Stimulated activated CD8-positive, alpha-beta memory T cell treated with anti-CD3 and anti-CD28 coated beads, Interleukin-15, amount 100 ng/mL, for 1 hour (primary cell): ENCODE measurements at places on chromosomes 2 and 18.

DNA sequence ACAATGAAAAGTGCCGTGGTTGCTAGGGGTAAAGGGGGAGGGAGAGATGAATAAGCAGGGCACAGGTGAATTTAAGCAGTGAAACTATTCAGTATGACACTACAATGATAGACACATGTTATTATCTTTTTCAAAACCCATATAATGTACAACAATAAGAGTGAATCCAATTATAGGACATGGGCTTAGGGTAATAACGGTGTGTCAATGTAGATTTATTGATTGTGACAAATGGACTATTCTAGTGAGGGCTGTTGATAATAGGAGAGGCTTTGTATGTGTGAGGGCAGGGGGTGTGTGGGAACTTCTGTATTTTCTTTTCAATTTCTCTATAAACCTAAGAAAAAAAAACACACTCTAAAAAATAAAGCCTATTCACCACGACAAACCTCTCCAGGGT lies 223.8 kb downstream of the RIT2 start:
- DNase-seq: no peak

DNA sequence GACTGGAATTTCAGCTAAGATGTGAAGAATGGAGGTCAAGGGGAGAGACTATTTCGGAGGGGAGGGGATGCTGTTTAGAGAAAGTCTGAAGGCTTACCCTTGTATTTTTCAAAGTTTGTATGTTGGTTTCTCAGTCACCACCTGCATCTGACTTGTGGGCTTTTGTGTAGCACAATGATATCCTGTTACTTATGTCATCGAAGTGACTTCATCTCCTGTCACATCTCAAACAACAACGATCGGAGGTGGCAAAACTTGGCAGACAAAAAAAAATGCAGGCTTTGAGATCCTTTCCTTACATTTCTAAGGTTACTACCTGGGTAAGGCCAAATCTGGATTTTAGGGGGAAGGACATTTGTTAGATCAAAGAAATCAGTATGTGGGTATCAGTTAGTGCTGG lies 11.7 kb upstream of the CXCR4 start:
- DNase-seq: no peak

GRCh38 chr18:48072428-48073204 lies 142.2 kb upstream of the SMAD2 start:
- DNase-seq: no peak

DNA sequence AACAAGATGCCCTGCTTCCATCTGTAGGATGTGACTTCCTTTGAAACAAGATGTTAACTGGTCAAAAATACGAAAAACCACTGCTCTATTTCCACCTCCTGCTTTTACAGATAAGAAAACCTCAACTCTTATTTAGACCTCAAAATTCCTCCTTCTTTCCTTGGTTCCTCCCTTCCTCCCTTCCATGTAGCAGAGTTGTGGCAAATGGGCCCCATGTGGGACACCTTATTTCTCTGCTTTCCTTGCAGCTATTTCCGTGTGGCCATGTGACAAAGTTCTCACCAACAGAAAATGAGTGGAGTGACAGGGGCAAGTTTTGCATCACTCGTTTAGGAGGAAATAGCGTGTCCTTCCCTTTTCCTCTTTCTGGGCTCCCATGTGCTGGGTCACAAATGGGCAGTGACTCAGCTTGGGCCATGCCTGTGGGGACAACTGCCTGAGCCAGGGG lies 69.4 kb upstream of the SMAD2 start:
- no peak for DNase-seq

DNA sequence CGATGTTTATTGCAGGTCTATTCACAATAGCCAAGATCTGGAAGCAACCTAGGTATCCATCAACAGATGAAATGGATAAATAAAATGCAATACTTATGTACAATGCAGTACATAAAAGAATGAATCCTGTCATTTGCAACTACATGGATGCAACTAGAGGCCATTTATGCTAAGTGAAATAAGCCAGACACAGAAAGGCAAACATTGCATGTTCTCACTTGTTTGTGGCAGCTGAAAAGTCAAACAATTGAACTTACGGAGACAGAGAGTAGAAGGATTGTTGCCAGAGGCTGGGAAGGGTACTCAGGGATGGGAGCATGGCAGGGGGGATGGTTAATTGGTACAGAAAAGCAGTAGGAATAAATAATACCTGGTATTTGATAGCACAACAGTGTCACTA lies 563.9 kb downstream of the TMX3 start:
- no peak for DNase-seq

DNA sequence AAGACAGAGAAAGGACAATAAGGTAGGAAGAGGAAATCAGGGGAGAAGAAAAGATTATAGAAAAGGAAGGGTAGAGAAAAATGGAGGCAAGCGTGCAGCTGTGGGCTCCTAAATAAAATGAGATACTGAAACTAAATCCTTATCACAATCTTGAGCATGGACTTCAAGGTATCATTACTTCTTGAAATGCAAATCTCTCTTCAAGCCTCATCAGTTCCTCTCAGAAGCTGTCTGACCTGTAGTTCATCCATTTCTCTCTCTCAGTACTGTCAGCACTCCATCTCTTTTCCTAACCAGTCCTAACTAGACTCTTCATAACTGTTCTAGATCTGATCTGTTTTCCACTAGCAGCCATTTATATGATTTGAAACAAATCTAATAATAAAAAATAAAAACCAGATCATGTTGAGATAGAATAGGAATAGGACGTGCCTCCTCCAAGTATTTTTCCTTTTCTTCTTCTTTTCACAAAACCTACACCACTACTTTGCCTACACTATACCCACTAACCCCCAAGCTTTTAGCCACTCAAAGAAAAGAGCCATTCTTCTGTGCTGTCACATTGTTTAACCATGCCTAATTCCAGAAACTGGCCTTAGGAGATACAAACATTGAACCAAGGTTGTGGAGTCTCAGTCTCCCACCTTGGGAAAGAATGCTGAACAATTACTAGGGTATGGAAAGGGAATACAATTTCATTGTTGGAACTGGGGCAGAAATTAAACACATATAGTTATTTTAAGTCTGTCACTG lies 21.1 kb downstream of the BABAM2 start:
- no peak for DNase-seq

GRCh38 chr2:208360259-208361076 lies 46.1 kb upstream of the PTH2R start:
- no peak for DNase-seq

DNA sequence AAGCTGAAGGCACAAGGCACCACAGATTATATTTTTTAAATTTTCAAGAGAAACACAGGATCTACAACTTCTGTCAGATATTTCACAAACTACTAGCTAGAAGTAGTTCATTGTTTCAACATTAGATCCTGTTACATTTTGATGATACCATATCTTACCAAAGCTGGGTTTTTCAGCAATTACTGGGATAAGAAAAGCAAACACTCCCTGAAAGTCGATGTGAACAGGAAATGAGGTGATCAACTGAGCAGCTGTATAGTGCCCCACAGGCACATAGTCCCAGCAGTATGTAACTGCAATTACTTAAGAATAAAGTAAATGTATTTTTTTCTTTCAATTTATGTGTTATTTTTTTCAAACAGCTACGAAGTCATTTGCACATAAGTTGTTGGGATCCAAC lies 103.5 kb downstream of the DNER start:
- DNase-seq: no peak

GRCh38 chr18:36315736-36316135 lies 18.2 kb downstream of the FHOD3 start:
- DNase-seq: no peak

DNA sequence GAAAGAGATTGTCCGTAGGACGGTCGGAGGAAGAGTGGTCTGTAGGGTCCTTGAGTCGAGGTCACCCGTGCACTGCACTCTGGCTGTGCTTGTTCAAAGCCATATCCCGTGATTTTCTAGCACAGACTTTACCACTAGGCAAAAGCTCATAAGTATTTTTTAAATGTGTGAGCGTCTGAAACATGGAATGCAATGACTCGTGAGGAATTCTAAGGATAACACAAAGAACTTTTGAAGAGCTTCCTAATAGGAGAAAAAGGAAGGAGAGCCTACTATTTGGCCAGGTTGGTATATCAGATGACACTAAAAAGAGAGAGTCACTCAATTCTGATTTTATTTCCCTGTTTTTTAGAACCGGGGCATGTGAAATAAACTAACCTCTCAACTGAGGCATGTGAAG lies 68.3 kb downstream of the CD28 start:
- no peak for DNase-seq

- no peak for DNase-seq
Observed at GRCh38 chr2:205783872-205784499, 101.7 kb downstream of the NRP2 start.

DNA sequence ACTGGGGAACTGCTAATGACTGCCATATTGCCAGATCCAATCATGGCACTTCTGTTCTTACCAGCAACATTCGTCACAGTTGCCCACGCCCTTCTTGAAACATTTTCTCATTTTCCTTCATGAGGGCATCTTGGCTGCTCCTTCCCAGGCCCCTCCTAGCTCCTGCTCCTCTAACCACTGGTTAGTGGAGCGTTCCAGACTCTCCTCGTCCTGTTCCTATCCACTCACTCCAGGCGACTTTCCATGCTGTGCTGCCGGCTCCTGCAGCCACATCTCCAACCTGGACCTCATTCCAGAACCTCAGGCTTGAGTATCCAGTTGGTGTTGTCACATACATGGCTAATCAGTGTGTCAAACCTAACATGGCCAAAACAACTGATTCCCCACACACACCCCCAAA lies 1.3 kb upstream of the ADI1 start:
- no peak for DNase-seq

- DNase-seq: no peak
Observed at GRCh38 chr2:108193251-108193650, 46.5 kb upstream of the SULT1C3 start.

- no peak for DNase-seq
Observed at GRCh38 chr2:69143748-69144360, 130.9 kb downstream of the ANTXR1 start.

DNA sequence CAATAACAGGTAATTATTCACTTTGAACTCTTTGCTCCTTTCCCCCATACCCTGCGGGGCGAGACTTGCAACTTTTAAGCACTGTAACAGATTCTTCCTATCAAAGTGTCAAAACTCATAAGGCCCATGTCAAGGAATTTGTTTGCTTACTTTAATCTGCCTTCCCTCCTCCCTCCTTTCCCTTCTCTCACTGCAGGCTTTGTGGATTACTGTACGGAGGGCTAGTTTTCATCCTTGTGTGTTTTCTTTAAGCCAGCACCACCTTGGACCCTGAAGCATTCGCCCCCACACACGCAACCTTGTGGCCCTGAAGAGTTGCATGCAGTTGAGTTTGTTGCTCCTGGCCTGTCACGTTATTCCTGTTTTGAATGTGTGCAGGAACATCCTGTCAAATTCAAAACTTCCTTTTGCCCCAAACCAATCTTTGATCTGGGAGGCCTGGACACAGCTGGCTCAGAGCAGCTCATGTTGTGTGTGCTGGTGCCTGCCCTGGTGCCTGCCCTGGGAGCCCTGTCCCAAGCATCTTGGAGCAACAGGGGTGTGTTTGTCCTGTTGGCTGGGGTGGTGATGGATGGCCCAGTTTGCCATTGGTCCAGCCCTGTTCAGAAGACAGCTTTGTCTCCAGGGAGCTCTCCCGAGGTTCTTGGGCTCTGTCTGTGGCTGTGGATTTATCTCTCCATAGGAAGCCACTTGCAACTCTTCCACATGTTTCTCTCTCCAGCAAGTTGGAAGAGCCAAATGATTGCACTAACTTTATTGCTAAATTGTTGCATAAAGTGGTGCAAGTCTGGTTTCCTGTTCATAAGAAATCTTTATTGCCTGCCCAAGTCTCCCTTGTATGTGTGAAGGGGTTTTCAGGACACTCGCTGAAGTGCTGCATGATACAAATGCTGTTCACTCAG lies 199.6 kb downstream of the VAPA start:
- no peak for DNase-seq

DNA sequence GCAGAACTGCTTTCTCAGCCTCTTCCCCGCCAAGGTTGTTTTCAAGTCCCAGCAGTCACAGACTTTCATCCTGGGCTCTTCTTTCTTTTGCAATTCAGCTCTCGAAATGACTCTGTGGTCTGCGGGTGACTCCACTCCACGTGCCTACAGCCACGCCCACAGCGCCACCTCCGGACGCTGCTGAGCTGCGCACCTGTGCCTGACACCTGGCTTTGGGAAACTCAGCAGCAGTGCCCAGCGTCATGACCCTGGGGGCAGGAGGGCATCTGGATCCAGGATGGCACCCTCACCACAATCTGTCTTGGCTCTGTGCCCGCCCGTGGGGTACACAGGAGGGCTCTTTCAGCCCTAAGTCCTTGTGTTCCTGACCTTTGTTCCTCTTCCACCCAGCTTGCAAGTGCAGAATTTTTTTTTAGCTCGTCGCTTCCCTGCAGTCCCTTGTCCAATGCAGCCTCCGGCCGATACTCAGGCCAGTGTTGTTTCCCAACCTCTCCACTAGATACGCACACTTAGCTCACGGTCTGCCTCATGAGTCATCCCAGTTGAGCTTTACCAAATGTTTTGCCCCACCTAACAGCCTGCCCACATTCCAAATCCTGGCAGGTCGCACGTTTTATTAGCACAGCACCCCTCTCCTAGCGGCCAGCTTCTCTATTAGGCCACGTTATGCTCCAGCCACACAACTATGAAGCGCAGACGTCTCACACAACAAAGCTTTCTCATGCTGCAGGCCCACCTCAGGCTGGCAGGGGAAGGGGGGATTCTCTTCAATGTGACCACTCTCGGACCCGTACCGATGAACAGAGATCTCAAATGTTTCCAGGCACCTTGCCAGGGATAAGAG lies 6.5 kb upstream of the CAPN10 start:
- DNase-seq: no peak

GRCh38 chr2:230899786-230900185 lies 25.3 kb downstream of the GPR55 start:
- DNase-seq: no peak

- no peak for DNase-seq
Observed at GRCh38 chr2:98902209-98903063, 33.6 kb downstream of the CRACDL start.

DNA sequence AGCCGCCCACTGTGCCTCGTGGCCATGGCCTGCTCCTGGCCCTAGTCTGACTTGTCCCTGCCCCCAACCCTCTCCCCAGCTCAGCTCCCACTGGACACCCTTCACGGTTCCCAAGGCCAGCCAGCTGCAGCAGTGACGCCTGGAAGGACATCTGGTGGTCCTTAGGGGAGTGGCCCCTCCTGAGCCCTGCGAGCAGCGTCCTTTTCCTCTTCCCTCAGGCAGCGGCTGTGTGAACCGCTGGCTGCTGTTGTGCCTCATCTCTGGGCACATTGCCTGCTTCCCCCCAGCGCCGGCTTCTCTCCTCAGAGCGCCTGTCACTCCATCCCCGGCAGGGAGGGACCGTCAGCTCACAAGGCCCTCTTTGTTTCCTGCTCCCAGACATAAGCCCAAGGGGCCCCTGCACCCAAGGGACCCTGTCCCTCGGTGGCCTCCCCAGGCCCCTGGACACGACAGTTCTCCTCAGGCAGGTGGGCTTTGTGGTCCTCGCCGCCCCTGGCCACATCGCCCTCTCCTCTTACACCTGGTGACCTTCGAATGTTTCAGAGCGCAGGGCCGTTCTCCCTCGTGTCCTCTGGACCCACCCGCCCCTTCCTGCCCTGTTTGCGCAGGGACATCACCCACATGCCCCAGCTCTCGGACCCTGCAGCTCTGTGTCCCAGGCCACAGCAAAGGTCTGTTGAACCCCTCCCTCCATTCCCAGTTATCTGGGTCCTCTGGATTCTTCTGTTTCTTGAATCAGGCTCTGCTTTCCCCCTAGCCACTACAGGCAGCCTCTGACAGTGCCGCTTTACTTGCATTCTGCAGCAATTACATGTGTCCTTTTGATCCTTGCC lies 35.8 kb downstream of the ANO7 start:
- no peak for DNase-seq
